ENCODE measurements at places on chromosomes 1 and 21.
A peak's percentile ranks its signal among the peaks of the same experiment; 100 is the strongest.

- no peak for DNase-seq
Observed at GRCh38 chr1:159443066-159443750, 3.7 kb downstream of the OR10J1 start.

DNA sequence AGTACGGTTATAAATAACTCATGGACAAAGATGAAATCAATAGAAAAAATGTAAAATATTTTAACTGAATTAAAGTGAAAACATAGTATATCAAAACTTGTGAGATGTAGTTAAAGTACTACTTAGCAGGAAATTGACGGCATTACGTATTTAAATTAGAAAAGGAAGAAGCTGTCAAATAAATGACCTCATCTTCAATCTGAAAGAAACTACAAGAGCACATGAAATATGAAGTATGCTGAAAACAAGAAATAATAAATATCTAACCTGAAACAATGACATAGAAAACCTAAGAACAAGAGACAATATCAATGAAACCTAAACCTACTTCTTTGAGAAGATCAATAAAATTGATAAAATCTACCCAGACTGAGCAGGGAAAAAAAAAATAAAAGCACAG is 122.2 kb upstream of the PDE4B start:
- no peak for DNase-seq

- no peak for DNase-seq
Observed at GRCh38 chr1:161907265-161907664, 116.4 kb downstream of the OLFML2B start.

DNA sequence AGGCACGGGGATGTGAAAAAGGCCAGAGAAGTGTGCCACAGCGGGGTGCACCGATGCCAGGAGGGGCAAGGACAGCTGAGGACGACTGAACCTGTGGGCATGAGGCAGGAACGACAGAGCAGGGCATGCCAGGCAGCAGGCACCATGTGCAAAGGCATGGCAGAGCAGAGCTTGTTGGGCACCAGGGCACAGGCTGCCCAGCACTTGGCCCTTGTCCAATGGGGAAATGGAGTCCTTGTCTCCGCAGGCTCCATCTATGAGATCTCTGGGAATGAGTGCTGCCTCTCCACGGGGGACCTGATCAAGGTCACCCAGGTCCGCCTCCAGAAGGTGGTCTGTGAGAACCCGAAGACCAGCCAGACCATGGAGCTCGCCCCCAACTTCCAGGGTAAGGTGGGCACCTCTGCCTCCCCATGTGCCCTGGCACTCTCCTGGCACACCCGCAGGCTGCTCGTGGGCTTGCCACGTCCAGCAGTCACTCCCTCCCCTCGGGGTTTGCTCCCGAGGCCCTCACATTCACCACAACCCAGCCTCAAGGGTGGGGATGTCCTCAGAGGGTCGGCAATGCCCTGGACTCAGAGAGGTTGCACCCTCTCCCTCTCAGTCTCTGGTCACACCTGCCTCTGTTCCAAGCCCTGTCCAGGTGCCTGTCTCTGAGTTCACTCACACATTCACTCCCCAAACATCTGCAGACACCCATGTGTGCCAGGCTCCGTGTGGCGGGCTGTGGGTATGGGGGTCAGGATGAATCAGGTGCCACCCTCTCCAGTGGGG is 4.2 kb downstream of the THEMIS2 start:
- no peak for DNase-seq

GRCh38 chr1:43832255-43832654 is 101.3 kb upstream of the ARTN start:
- no peak for DNase-seq

- DNase-seq = no peak
Observed at GRCh38 chr1:33018112-33018511, 18.6 kb downstream of the AK2 start.

- no peak for DNase-seq
Observed at GRCh38 chr1:24303600-24303999, 15.6 kb upstream of the GRHL3 start.

DNA sequence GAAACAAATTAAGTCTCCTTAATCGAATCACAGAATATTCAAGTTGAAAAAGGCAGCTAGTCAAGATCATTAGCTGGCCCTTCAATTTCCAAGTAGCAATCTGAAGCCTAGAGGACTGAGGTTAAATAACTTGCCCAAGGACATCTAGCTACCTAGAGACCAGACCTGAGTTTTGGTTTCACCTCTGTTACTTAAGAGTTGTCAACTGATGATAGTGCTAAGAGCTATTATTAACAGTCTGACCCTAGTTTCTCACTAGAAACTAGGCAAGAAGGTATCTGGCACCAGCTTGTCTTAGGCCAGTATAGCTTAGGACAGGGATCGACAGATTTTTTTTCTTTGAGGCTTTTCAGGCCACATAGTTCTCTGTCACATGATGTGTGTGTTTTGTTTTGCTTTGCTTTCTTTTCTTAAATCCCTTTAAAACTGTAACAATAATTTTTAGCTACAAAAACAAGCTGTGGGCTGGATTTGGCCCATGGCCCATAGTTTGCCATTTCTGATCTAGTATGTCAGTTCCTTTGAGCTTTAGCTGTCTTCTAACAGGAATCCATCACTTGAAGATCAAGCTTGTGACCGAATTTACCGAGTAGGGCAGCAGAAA is 23.2 kb downstream of the TRIM45 start:
- no peak for DNase-seq

DNA sequence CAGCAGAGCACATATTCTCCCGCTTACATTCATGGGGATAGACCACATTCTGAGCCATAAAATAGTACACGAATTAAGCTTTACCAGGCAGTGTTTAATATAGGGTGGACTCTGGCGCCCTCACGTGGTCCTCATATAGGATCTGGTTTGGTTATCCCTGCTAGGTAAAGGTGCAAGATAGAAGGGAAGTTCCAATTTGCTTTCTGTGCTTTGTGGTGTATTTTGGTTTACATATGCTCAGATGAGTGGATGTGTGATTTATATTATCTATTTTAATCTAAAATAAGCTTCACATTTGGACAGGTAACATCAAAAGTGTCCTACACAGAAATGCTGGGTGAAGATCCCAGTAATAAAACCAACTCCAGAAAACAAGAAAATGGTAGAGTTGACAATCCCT is 3.6 kb downstream of the CR1 start:
- peak; percentile 75 for DNase-seq

DNA sequence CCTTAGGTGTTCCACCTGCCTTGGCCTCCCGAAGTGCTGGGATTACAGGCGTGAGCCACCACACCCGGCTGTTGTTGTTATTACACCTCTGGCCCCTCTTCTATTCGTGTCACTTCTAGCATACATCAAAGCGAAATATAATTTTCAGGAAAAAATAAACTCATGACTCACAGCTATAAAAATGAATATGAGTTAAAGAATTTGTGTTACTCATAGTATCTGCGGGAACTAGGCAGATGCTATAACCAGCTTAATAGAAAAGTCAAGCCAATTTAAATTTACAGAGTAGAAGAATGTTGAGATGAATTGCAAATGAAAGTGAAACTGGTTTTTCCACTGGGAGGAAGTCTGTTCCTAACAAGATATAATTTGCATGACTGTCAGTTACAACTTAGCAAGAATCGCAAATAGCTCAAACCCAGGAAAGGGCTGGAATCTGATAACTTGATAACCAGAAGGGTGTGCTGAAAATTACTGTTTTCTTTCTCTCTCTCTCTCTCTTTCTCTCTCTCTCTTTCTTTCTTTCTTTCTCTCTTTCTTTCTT is 11.2 kb downstream of the OR2W3 start:
- DNase-seq = peak; percentile 12

DNA sequence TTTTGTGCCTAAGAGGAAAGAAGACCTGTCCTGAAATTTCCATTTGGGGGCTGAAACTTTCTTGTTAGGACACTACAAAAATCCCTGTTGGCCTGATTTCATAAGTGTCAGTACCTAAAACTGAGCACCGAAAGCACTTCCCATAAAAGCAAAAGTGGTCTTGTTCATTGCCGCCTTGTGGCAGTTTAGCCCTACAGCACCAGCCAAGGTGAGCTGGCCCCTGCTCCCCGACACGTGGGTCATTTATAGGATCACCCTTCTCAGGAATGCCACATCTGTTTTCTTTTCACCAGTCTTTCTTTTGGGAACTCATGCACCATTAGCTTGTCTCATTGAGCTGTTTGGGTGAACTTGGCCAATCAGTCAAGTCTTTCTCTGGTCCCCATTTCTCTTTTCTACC is 155.8 kb upstream of the KAZN start:
- DNase-seq = no peak

GRCh38 chr1:186165303-186165702 is 209.8 kb downstream of the TPR start:
- DNase-seq = no peak

DNA sequence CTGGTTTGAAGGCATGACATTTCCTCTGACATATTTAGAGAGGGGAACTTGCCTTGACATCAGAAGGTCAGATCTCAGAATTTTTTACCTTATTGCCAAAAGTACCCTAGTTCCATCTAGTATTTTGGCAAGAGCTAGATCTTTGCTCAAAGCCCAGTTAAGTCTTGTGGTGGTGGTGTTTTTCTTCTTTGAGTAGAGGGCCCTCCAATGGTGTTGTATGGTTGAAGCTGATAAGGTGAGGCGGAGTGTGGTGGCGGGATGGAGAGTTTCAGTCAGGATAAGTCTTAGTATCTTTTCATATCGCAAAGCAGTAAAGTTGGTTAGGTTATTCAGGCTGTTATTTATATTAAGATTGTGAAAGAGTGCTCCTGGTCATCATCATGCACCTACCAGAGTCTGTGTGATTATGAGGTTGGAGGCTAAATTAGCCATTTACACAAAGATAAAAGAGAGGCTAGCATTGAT is 20.1 kb upstream of the MACF1 start:
- DNase-seq = no peak

DNA sequence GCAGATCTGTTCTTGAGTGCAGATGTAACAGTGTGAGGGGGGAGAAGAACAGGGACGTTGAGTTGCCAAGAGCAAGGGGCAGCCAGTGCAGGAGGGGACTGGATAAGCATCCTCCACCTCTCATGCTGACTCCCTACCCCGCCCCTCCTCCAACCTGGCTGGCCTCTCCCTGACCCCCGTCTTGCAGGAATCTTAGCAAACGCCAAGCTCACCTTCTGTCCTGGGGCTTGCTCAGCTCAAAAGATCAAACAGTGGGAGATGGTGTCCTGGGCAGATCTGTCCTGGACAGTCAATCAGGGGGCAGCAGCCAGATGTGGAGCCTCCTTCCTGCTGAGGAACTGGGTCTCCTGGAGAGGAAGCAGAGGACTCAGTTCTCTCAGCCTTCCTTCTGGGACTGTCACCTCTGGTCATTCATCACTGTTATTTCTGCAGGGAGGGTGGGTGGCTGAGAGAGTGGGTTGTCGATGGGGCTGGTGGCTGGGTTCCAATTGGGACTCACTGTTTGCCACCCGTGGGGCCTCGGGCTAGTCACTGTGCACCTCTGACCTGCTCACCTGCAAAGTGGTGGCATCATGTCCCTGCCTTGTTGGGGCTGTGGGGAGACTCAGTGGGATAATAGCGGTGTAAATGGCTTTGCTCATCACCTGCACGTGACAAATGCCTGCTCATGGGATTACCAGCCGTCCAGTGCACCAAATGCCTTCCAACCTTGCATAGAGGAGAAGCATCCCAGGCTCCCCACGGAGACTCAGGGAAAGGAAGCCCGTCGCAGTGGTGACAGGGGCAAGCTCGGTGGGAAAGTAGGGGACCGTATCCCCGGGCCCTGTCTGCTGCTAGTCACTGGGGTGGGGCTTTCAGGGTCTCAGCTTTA is 154.4 kb downstream of the PTPRU start:
- no peak for DNase-seq

- DNase-seq = no peak
Observed at GRCh38 chr1:234243521-234244260, 129.6 kb upstream of the COA6 start.

DNA sequence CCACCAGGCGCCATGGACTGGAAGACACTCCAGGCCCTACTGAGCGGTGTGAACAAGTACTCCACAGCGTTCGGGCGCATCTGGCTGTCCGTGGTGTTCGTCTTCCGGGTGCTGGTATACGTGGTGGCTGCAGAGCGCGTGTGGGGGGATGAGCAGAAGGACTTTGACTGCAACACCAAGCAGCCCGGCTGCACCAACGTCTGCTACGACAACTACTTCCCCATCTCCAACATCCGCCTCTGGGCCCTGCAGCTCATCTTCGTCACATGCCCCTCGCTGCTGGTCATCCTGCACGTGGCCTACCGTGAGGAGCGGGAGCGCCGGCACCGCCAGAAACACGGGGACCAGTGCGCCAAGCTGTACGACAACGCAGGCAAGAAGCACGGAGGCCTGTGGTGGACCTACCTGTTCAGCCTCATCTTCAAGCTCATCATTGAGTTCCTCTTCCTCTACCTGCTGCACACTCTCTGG is 3.8 kb downstream of the GJB3 start:
- DNase-seq = no peak

GRCh38 chr21:25360593-25360992 is 246.7 kb downstream of the MRPL39 start:
- no peak for DNase-seq

GRCh38 chr1:227356620-227357146 is 38.4 kb upstream of the CDC42BPA start:
- no peak for DNase-seq

GRCh38 chr1:44076066-44076465 is 42.6 kb upstream of the KLF17 start:
- no peak for DNase-seq

- no peak for DNase-seq
Observed at GRCh38 chr1:27603309-27603680, 649 bp downstream of the AHDC1 start.

DNA sequence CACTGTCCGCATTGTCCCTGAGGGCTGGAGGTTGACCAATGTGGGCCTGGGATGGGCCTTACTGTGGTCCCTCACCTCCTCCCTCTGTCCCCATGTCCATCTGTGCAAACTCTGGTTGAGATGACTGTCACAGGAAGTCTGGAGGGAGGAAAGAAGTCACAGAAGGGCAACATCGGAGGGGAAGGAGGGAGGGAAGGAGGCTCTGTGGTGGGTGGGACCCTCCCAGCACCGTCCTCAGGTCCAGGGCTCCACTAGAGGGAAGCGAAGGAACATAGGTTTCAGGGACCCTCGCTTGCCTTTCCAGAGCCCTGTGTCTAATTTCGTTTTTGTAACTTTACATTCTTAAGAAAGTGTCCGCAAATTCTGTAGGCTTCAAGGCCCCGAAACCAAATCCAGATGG is 111.3 kb upstream of the SLC44A3 start:
- no peak for DNase-seq

- no peak for DNase-seq
Observed at GRCh38 chr1:155285063-155285462, 7.8 kb downstream of the HCN3 start.

GRCh38 chr1:185556561-185556960 is 177.6 kb upstream of the HMCN1 start:
- no peak for DNase-seq

- DNase-seq = no peak
Observed at GRCh38 chr1:186957314-186957713, 128.6 kb downstream of the PLA2G4A start.

All from CD14-positive monocyte (primary cell).